ENCODE measurements at places on chromosomes 2 and 18.

DNA sequence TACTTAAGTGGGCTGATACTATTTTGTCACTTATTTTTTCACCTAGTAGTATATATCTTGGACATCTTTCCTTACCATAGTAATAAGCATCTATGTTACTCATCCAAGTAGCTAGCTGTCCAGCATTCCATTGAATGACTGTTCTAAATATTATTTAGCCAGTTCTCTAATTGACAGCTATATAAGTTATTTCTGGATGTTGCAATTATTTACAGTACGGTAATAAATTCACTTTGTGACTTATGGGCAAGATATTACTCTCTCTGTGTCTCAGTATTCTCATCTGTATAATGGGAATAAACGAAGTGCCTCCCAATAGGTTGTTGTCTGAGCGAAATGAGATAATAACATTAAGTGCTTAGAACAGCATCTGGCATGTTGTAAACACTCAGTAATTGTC lies 46.6 kb upstream of the AGAP1 start:
- DNase-seq: no peak

- no peak for DNase-seq
These were observed 24.7 kb downstream of the PAPOLG start for GRCh38 chr2:60780721-60781120.

- no peak for DNase-seq
These were observed 2111.5 kb upstream of the PIK3C3 start for GRCh38 chr18:39843546-39843945.

DNA sequence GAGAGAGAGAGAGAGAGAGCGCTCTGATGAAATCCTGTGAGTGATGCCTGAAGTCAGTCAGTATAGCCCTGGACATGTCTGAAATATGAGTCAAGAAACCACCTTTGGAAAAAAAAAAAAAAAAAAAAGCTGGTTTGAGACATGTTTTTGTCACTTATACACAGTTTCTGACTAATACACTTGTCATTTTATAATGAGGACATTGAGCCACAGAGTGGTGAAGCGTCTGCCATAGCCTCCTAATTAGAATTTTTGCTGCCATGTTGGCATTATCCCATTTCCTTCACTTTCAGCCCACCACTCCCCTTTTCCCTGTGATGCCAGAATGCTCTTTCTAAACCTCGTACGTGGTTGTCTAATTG lies 15.7 kb upstream of the MYO3B start:
- peak; percentile 89 for DNase-seq

GRCh38 chr2:99832926-99833325 lies 309.5 kb downstream of the AFF3 start:
- DNase-seq: no peak

GRCh38 chr2:234650911-234651310 lies 154.0 kb upstream of the ARL4C start:
- no peak for DNase-seq

GRCh38 chr18:58955738-58956137 lies 91.1 kb downstream of the ZNF532 start:
- DNase-seq: no peak

DNA sequence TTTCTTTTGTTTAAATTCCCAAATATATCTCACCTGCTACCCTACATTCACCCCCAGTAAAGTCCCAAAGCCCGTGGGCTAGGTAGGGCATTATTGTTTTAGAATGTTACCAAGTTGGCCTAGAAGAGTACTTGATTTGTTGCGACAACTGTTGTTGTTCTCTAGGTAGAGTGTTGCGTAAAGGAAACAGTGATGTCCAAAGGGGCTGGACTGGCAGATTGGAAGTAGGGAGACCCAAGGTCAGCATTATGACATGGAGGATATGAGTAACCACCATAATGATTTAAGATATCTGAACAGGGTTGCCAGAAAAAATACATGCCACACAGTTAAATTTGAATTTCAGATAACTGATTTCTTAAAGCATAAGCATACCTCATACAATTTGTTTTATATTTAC lies 39.2 kb downstream of the SCN1A start:
- DNase-seq: no peak

DNA sequence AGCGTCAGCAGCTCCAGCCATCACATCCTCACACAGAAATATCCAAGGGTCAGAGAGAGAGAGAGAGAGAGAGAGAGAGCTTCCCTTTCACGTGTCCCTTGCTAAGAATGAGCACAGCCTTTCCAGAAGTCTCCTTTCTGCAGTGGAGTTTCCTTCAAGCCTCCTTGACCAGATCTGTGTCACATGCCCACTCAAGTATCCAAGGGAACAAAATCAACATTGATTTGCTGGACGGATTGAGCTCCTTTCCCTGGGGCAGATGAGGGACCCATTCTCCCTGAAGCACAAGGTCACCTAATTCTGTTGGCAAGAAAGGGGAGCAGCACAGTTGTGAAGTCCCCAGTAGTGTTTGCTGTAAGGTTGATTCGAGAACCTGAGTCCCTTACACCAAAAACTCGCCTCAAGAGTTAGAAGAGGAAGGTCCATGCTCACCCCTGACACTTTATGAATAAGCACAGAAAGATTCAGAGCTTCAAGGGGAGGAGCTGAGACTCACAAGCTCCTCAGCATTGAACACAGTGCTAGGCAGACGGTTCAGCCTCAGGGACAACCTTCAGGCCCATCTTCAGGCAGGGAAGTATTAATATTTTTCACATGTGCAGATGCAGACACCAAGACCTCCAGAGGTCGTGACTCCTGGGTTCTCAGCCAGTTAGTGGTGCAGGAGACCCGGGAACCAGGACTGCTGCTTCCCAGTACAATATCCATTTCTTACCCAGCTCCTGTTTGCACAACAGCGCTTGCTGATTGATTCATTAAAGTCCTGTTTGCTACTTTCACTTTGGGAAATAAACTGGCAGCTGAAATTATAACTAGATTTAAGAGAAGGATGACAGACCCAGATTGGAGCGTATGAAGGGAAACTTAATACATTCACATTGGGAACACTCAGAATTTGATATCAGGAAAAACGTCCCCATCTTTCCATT lies 38.2 kb upstream of the MARCO start:
- DNase-seq: no peak

DNA sequence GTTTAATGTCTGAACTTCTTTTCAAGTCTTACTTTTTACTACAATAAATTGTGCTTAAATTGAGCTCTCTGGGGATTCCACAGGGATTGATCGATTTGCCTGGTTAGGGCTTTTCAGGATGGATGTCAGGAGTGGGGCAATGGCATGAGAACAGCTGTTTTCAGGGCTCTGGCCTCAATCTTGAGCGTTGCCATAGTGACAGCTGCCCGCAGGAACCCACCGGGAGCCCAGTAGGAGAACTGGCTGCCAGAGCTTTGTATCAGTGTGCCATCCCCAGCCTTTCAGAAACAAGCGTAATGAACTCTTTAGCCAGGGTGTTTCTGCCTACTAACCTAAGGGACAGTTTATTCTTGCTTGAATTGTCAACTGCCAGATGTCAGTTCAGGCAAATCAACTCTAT lies 93.5 kb downstream of the GALNT3 start:
- no peak for DNase-seq

GRCh38 chr2:183490914-183491313 lies 366.7 kb downstream of the NUP35 start:
- no peak for DNase-seq
